Right ventricle myocardium inferior (tissue), 1 donor: ENCODE measurements at places on chromosomes 6 and 20.
A peak's percentile ranks its signal among the peaks of the same experiment; 100 is the strongest.

DNA sequence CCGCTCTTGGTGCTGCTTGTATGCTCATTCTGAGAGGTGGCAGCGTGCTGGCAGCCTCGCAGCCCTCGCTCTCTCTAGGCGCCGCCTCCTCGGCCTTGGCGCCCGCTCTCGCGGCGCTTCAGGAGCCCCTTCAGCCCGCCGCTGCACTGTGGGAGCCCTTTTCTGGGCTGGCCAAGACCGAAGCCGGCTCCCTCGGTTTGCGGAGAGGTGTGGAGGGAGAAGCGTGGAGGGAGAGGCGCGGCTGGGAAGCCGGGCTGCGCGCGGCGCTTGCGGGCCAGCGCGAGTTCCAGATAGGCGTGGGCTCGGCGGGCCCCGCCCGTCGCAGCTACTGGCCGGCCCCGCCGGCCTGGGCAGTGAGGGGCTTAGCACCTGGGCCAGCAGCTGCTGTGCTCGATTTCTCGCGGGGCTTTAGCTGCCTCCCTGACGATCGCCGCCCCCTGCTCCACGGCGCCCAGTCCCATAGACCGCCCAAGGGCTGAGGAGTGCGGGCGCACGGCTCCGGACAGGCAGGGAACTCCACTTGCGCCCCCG is 19.5 kb upstream of the FAM8A1 start:
- peak; percentile 77 for DNase-seq

DNA sequence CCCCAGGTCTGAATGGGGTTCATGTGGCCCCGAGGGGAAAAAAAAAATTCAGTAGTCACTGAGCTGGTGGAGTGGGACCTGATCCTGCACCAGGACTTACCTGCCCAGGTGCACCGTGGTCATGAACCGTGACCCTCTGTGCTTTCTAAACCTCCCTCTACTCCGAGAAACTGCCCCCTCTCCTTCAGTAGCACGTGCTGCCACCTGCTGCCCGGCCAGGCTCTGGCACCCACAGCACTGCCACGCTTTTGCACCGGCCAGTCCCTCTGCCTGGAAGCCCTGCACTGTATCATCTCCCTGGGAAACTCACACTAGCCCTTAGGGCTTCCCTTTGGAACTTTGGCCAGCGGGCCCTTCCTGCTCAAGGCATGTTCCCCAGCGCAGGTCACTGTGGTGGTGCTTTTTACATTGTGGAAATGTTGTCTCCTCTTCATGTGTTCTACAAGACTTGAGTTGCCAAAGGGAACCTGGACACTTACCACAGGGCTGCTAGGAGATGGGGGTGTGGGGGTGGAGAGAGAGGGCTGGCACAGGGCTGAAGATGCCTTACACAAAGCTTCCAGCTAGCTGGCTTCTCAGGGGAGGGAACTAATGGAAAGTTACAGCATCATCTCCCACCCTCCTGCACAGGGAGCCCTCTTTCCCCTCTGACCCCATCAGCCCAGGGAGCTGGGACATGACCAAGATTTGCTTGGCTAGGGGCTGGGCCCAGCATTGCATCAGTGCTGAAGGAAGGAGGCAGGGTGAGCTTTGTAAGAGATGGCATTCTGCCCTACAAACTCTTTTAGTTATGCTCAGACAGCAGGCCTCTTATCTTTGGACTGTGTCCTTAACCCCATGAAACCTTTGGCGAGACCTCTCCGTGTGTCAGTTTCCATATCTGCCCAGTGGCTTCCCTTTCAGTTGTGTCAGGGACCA is 2.5 kb upstream of the PTPRT start:
- no peak for DNase-seq

DNA sequence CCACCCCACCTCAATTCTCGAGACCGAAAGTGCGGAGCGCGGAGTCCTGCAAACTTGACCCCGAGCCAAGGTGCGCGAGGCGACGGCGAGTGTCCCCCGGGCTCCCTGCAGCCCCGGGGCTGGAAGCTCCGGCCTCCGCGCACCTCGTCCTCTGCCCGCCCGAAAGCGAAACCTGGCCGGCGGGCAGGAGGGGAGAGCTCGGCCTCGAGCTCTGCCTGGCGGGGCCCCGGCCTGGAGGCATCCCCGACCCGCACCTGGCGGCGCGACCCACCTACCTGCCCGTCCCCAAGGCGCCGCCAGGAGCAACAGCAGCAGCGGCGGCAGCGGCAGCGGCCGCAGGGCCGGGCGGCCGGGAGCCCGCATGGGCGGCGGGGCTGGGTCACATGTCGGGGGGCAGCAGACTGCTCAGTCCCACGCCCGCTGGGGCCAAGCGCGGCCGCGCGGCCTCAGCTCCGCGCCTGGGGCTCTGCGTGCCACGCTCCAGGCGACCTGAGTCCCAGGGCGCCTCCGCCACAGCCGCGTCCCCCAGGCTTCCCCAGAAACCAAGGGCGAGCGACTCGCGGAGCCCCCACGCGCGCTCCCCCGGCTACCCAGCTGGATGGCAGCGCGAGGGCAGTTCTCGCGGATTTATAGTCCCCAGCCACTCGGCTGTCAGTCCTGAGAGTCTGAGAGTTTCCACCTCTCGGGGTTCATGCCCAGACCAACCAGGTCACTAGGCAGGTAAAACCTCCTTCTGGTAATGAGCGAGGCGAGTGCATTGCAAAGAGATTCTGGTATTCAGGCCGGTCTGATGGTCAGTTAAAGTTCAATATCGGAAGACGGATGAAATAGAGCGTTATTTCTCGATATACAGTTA is at the start of gene IL20RA:
IL20RA (minus strand) TSS at position 600 of the 856 bp plus-strand sequence; CDS start at position 363, 237 bp downstream.
- peak; percentile 74 for DNase-seq

GRCh38 chr6:81938991-81939732 is 186.7 kb upstream of the TENT5A start:
- DNase-seq, result no peak

DNA sequence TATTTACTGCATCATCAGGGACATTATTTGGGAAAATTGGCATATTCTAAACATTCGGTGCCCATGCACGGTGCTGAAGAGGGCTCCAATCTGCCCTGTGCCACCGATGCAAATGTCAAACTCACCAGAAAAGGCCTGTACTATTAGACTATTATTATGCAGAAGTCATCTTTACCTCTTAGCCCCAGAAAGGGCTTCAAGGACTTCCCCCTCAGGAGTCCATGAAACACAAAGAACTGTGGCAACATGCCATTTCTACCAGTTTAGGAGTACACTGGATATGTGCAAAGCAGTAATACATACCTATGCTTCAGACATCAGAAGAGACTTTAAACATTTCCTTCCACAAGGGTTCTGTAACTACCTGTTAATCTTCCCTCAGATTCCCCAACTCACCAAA is 8.6 kb downstream of the DIDO1 start:
- no peak for DNase-seq
